ENCODE measurements at places on chromosomes 1 and 21.

- no peak for DNase-seq
Measured at GRCh38 chr1:36768486-36769178, 265.7 kb downstream of the GRIK3 start.

GRCh38 chr1:178566187-178566586, 53.3 kb downstream of the TEX35 start:
- DNase-seq = no peak

GRCh38 chr21:28148400-28149064, 844.1 kb downstream of the LTN1 start:
- peak; percentile 39 for DNase-seq

- DNase-seq = no peak
Measured at GRCh38 chr1:53592521-53592982, 133.4 kb downstream of the DMRTB1 start.

- no peak for DNase-seq
Measured at GRCh38 chr1:168365719-168366479, 85.2 kb downstream of the TBX19 start.

- DNase-seq = peak; percentile 29
Measured at GRCh38 chr1:97758541-97759057, 162.2 kb downstream of the DPYD start.

DNA sequence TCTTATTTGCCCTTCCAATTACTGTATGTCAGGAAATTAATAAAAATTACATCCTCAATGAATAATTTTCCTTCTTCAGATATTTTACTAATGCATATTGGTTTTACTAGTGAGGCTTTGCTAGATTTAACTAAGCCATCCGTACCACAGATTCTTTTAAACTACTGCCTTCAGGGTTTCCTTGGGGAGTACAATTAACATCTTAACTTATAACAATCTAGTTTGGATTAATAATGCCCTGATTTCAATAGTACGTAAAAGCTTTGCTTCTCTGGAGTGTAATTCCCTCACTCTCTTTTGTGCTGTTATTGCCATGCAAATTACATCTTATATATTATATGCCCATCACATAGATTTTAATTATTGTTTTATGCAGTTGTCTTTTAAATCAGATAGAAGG, 24.3 kb upstream of the F3 start:
- DNase-seq = no peak

- no peak for DNase-seq
Measured at GRCh38 chr1:49333906-49334305, 557.2 kb upstream of the BEND5 start.

DNA sequence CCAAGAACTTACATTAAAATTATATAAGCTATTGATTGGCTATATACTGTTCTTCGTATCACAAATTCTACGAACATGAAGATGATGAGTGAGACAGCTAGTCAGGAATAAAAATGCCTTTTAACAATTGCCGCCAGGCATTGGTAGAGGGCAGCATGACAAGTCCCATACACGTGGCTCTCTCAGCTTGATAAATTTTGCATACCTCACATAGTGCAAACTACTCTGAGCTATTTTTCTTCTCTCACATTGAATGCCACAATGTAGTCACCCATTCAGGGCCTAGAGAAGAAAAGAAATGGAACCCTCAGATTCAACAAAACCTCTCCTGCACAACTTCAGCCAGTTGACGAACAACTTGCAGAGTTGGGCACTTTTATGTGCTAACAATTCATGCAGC, 27.0 kb upstream of the FMO2 start:
- DNase-seq = no peak

GRCh38 chr1:229031481-229032341, 239.2 kb upstream of the RAB4A start:
- DNase-seq = peak; percentile 11

DNA sequence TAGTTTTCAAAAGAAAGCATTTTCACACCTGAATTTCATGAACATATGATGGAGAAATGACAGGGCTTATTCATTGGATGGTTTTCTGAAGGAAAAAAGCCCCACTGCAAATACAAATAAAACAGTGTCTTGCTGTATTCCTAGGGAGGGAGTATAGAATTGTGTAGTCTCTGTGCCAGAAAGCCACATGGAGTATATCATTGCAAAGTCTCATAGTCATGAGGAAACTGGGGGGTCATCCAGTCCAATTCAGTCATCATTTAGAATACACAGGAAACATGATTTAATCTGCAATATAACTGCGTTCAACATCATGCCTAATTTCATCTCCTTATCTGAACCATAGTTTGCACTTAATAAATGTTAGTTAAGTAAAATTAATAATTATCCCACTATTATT, 222.3 kb downstream of the NTNG1 start:
- peak; percentile 52 for DNase-seq

- DNase-seq = no peak
Measured at GRCh38 chr1:88956003-88956402, 36.4 kb downstream of the KYAT3 start.

- no peak for DNase-seq
Measured at GRCh38 chr1:116345011-116345410, 28.0 kb upstream of the ATP1A1 start.

DNA sequence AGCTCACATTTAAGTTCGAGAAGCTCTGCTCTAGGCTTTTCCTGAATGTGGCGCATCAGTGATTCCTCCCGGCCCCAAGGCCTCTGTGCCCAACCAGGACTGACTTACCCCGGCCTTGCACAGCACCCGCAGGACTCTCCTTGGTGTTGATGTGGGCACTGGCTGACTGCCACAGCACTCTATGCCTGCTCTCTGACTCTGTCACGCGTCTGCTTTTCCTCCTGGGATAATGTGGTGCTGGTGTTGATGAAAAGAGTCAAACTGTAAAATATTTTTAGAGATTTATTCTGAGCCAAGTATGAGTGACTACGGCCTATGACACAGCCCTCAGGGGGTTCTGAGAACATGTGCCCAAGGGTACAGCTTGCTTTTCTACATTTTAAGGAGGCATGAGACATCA, 15.5 kb upstream of the SLC2A5 start:
- no peak for DNase-seq

- no peak for DNase-seq
Measured at GRCh38 chr1:87130438-87130837, 198.2 kb upstream of the LMO4 start.

DNA sequence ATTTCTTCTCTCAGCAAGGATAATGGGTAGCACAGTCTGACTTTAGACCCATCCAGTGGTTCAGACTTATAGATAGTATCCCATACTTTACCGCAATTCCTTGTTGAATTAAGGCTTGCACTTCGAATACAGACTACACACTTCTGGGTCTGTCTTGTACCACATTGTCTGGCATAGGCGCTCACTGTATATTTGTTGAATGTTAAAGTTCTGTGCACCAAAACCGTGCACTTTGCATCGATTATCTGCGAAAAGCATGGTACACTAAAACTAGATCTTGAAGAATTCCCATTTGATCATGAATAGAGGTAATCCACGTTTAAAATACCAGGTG, 556 bp upstream of the RYR2 start:
- DNase-seq = no peak

GRCh38 chr1:239274242-239274830, 112.0 kb upstream of the CHRM3 start:
- no peak for DNase-seq

DNA sequence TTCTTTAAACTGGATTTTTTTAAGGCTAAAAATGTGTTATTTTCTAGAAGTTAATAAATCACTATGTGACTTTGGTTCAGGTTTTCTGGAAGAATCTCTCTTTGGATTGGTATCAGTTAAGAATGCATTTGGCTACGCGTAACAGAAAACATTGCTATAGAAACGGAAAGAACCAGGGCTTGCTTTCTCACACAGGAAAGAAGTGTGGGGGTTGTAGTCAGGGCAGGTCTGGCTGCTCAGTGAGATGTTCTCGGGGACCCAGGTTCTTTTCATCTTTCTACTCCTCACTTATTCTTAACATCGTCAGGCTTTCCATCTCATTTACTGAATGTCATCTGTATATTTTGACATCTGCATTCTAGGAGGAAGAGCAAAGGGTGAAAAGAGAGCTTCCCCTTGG, 191.4 kb downstream of the ZBTB18 start:
- no peak for DNase-seq

DNA sequence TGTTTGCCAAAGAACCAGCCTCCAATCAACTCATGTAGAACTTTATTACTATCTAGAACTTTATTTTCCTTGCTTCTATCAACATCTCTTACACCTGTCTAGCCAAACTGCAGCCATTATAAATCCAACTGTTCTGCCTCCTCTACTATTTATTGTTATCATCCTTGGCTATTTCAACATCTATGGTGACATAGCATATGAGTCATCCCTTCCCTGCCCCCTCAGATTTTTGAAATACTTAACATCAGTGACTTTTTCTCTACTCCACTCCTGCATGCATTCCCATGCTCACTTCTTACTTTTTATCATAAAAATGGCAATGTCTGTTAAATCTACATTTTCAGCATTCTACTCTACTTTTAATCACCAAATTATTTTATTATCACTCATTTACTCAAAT, 544.9 kb upstream of the NEGR1 start:
- DNase-seq = no peak

DNA sequence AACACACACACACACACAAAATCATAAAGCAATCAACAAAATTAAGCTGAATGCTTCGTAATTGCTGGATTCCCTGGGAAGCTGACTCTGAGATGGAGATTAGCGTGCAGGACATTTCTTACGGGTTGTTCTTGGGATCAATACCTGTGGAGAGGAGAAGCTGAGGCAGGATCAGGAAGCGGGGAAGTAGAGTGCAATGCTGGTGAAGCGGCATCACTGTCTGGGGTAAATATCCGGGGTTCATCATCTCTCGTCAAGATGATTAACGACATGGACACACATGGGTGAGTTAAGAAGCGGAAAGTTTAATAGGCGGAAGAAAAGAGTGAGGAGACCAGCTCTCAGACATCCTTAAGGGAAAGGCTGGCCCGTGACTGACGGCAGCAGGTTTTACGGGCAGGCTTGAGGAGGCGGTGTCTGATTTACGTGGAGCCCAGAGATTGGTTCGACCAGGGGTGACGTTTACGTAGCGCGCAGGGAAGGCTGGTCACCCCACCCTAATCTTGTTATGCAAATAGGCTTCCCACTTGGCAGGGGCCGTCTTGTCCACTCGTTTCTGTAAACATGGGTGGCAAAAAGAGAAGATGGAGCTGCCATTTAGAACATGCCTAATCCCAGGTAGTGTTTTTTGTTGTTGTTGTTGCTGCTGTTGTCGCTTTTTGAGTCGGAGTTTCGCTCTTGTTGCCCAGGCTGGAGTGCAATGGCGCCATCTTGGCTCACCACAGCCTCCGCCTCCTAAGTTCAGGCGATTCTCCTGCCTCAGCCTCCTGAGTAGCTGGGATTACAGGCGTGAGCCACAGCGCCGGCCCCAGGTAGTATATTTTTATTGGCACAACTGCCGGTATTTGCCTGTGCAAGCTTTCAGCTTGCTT, 135.6 kb upstream of the KCNJ15 start:
- no peak for DNase-seq

DNA sequence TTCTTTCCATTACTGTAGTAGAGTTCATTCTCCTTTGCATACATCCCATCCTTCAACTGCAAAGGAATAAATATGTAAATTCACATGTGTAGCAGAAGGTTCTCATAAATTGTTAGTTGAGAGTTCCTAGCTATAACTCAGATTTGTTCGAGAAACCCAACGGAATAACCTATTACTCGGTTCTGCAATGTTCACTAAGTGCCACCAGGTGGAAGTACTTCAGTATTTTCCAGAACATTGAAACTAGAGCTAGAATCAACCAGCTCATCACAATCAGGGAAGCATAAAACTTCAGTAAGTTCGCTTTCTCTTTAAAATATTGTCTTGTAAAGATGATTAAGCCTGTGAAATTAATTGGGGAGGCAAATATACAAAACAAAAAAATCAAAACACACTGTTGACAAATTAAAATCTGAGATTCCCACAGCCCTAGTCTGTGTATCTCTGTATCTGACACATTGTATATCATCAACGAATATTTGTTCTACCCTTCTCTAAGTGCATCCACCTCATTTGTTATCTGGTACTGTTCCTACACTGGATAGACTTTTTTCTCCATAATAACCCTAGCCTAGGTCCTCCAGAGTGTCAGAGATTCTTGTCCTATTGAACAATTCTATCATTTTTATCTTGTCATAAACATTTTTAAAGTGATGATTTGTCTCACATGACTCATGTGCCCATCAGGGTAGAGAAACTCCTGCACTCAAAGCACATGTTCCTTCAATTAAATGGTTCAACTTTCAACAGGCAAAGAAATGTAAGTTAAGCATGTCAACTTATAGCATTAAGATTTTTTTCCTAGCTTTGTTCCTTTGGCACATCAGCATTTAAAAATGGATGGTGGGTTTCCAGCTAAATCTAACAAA, 31.9 kb downstream of the MROH9 start:
- peak; percentile 38 for DNase-seq

GRCh38 chr1:11576109-11576875, 77.9 kb downstream of the FBXO2 start:
- no peak for DNase-seq

DNA sequence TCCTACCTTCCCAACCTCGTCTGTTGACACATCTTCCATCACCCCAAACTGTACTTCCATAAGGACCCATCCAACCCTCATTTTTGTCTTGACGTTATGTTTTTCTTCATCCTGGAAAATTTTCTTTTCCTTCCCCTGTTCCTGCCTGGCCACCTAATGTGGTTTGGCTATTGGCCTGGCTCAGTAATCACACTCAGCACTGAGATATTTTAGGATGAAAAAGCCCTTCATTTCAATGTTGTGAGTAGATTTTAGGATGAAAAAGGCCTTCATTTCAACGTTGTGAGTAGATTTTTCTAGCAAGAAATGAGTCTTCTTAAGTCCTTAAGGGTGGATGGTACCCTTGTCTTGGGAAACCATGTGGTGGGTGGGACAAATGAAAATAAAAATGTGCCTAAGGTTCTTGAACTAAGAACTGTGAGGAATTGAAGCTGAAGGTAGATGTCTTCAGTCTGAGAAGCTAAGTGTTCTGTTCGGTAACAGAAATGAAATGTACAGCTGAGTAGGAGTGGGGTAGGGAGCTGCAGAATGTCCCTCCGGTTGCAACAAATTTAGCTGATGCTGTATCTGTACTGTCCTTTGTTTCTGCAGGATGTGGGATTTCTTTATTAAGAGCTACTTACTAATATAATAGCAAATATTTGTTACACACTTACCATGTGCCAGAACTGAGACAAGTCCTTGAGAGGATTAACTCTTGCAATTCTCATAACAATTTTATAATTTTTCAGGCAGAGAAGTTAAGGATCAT, 36.1 kb downstream of the DNTTIP2 start:
- DNase-seq = no peak

GRCh38 chr1:180854456-180854855, 58.2 kb upstream of the KIAA1614 start:
- no peak for DNase-seq

DNA sequence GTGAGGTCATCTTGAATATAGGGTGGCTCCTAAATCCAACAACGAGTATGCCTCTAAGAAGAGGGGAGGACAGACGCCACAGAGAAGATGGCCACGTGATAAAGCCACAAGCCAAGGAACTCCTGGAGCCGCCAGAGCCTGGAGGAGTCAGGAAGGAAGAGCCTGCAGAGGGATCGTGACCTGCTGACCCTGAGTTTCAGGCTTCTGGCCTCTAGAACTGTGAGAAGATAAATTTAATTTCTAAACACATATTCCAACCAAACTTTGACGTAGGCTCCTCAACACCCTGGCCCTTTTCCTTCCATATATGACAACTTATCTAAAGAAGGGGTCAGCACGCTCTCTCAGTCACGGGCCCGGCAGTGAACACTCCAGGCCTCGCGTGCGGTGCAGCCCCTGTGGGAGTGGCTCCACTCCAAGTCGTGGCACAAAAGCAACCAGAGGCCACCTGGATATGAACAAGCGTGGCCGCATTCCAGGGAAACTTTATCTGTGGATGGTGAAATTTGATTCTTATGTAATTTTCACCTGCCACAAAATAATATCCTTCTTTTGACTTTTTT, 138.6 kb upstream of the AJAP1 start:
- DNase-seq = no peak
